Stimulated activated CD8-positive, alpha-beta memory T cell treated with anti-CD3 and anti-CD28 coated beads, Interleukin-7, amount 100 ng/mL, for 1 hour (primary cell): ENCODE measurements at places on chromosomes 1 and 21.

- DNase-seq, result no peak
Observed at GRCh38 chr1:201964261-201964660, 9.0 kb downstream of the TIMM17A start.

GRCh38 chr1:17475752-17476151 is 36.3 kb upstream of the RCC2 start:
- no peak for DNase-seq

DNA sequence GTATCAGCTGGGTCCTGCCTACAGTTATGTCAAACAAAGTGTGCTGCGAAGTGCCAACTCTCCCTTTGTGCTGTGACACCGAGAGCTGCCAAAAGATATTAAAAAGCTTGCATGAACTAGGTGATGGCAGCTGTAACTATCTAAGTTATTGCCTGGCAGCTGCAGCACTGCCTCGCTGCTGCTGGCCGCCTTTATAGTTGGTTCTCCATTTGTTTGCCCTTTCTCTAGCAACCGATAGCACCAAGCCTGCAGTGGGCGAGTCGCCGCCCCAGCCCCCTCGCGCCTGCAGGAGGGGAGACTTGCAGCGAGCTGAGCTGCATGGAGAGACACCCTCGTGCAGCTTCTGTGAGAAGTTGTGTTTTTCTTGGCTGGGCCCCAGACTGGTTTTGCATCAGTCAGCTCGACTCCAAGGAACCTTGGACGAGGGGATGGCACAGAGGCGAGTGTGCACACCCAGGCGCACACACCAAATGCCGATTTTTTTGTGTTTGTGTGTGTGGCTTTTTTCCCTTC is 330.6 kb downstream of the RPS6KC1 start:
- no peak for DNase-seq

DNA sequence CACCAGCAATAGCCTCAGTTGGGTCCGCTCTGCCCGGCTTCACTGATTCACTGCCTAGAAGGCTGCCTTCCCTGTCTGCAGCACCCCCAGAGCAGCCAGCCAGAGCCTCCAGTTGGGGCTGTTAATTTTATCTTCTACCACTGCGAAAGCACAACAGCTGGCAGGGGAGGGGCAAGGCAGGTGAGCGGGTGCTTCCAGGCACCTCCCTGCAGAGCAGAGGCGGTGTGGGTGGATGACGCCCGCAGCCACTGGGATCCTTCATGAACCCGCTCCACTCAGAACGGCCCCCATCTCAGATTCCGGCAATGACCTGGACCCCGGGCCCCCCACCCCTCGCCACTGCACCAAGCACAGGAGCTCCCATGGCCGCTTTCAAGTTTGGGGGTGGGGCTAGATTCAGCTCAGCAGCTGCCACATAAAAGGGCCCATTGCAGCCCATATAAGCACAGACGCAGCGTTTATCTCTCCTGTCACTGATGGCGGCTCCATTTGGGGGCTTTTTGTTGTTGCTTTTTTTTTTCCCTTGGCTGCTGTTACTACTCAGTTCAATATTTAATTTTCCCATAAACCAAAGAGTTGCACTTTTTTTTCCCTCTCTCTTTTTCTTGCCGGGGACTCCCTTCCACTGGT is 128.0 kb upstream of the KLHDC7A start:
- DNase-seq, result no peak

GRCh38 chr1:202569393-202570322 is 140.6 kb downstream of the SYT2 start:
- DNase-seq, result no peak

DNA sequence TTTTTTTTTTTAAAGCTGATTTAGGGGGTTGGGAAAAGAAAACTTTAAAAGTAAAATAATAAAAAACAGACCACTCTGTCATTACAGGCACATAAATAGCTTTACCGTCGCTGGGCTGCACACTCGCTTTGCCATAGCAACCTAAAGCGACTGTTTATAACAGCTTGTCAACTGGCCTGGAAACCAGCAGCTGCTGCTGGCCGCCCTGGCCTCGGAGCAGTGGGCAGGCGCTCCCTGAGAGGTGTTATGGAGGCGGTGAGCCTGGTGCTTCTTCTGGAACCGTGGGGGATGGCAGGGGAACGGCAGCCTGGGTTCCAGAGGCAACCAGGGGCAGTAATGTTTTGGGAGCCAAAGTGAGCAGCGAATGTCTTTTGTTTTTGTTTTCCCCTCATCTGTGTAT is 45.7 kb downstream of the ATP2B4 start:
- no peak for DNase-seq

- peak; percentile 20 for DNase-seq
Observed at GRCh38 chr21:42527489-42528158, 14.0 kb downstream of the SLC37A1 start.

- DNase-seq, result no peak
Observed at GRCh38 chr21:23131177-23131576, 2133.0 kb downstream of the NCAM2 start.

GRCh38 chr1:85583611-85584263 is 3.2 kb downstream of the CCN1 start:
- DNase-seq, result no peak

- no peak for DNase-seq
Observed at GRCh38 chr1:162568802-162569201, 7.3 kb downstream of the UAP1 start.

DNA sequence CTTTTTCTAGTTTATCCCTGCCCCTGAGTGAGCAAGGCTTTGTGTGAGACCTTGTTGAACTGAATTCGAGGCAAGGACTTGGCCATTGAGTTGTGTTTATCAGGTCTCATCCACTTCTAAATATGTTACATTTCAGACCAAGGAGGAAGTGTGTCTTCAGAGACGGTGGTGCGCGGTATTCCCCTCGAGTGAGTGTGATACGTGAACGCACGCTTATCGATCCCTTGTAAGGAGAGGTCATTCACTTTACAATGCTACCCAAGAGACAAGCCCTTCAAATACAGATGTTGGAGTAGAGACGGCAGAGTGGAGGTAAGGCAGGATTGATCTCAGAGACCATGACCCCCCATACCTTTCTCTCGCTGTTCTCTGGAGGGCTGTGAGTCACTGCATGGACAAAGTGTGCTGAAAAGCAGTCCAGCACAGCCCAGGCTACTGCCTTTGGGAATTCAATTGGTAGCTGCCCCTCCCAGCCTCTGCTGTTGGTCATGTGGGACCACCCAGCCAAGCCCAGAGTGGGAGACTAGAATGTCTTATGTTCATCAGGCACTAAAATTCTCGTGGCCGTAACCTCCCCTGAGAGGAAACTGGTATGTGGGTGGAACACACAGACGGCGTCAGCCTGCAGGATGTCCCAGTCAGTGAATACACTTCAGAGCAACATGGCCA is 16.3 kb upstream of the MTARC1 start:
- DNase-seq, result no peak

DNA sequence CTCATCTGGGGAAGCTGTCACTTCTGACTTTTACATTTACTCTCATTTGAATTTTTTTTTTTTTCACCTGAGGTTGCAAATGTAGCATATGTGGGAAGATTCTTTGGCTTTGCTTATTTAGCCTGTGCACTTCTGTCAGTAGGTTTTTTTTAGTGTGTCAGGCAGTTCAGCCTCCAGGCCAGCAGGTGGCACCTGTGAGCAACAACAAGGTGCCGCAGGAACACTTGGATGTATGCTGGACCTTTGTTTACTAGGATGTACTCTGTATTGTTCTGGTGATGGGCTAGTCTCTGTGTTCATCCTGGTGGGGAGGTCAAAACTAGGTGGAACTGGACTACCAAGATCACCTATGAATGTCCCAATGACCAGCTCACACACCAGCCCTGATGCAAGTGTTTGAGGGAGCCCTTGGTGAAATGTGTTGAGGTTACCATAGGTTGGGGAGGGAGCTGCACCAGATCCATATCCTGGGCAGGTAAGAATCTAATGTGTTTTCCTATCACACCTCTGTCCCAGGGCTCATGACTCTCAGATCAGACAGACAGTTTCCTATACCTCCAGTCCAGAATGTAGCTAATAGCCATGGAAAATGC is 618.2 kb downstream of the BRINP3 start:
- no peak for DNase-seq

DNA sequence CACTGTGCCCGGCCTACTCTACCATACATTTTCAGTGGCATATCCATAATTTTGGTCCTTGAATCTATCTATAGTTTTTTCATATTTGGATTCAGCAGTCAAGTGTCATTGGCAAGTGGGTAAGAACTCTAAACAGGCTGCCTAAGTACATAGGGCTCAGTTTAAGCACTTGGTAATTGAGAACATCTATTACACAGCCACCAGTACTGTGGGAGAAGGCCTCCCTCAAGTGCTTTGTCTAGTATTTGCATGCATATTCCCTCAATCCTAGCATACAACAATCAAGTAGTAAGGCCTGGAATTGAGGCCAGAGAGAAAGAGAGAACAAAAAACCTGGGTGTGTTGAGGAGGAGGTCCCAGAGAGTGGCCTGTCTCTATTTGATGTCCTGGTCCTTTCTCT is 325.2 kb downstream of the USP25 start:
- no peak for DNase-seq

DNA sequence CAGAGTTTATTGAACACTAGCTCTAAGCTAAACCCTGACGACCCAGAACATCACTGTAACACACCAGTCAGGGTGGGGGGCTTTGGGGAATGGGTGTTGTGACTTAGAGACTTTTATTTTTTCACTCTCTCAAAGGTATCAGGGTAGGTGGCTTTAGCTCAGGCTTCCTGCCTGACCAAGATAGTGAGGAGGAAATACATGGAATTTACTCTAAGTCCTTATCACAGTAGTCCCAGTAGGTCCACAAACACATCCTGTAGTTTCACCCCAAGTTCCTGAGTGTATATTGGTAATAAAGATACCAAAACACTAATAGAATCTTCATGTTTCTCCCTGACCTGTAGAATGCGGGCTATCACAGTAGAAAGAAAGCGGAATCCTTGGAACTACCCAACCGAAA is 15.1 kb downstream of the GJA5 start:
- no peak for DNase-seq

DNA sequence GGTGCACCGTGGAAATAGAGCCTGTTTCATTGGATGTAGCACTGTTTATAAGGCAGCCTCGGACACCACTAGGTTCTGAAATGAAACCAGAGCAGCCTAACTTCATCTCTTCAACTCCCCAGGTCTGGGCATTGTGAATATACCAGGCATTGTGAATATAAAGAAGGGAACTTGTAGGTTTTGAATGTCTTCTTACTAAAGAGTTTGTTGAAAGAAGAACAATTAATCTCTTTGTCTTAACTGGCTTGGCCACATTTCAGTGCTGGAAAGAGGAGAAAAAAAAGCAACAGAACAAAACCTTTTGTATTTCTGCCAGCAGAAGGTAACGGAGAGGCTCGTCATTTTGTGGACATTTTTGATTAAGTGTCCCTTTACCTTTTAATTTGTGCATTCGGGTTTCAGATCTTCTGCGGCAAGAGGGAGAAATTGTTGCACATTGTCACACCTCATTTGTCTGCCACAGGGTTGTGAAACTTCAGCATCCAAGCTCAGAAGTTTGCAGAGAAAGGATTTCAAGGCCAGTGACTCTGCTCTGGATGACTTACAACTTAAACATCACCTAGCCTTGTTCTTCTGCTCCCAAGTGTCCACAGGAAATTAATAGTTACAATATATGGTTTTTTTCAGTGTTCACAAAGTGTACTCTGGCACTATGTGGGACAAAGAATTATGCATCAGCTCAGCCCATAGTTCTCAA is 158.3 kb downstream of the KAZN start:
- no peak for DNase-seq

DNA sequence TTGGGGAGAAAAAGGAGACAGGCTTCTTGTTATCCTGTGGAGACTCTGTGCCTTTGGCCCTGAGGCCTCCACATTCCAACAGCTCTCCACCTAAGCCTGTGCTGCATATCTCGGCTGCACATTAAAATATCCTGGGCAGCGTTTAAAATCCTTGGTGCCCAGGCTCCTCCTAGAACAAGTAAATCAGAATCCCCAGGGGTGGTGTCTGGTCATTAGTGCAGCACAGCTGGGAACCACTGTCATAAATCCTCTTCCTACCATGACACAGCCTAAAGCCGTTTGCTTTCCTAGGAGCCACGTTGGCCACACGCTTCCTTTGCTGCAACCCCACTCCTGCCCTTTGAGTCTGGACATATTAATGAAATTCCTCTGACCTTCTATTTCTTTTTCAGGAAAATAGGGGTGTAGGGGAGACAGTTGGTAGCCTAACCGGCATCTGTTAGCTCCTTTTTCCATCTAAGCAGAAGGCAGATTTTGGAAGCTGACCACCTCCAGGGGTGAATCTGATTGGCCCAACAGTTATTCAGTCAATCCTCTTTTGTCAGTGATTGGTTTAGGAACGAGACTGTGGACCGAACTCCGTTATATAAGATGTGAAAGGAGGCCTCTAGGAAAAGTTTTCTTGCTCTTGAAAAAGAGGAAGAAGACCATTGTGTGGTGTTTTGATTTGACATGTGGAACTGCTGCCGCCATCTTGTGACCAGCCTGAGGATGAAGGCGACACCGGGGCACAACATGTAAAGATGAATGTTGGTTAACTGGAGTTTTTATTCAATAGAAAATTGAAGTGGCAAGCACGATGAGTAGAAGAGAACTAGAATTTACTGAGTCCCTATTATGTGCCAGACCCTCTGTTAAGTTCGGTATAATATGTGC is 41.9 kb downstream of the JUN start:
- DNase-seq, result no peak

- DNase-seq, result no peak
Observed at GRCh38 chr1:119132179-119132578, 8.3 kb downstream of the WARS2 start.

- DNase-seq, result no peak
Observed at GRCh38 chr1:39980555-39981313, 25.8 kb downstream of the MFSD2A start.

DNA sequence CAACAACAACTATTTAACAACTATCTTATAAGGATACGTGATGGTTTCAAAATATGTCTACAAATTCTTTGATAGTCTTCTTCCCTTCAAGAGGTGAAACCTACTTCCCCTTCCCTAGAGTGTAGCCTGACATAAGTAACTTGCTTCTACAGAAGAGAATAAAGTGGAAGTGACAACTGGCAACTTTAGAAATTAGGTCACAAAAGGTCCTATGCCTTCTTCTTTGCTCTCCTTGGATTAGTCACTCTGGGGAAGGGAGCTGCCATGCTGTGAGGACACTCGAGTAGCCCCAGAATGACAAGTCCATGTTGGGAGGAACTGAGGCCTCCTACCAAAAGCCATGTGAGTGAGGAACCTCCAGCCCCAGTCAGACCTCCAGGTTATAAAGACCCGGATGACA is 19.2 kb downstream of the EFCAB14 start:
- no peak for DNase-seq
